Peyer's patch (tissue), 4 donors: ENCODE measurements at places on chromosomes 12 and 14.

GRCh38 chr14:103104654-103105452 is 10.3 kb downstream of the EXOC3L4 start:
- peak; percentile 68 for DNase-seq
- no peaks in the 10 kb centered on the region for H3K36me3 ChIP-seq
- no peak overlapping the region for H3K27ac ChIP-seq
- H3K4me3 ChIP-seq: no peak overlapping the region
- peaks cover 19% of the 10 kb centered on the region for H3K4me1 ChIP-seq

DNA sequence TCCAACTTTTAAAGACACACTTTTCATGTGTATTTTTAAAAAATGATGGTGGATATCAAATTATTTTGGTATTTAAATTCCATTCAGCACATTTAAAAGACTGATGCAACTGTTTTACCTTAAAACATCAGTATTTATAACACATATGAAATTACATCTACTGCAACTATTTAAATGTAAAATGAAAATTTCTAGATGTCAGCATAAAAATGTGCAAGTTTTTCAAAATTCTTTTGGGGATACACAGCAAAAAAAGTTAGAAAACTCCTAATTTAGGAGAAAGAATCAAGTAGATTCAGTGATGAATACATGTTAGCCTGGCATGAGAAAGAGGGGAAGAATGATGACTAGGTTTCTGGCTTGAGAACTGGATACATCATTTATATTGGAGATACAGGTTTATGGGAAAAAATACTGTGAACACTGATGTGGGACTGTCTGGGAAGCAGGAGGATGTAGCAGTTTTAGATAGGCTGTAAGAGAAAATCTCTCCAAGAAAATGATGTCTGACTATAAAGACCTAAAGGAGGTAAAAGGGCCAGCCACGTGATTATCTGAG is 9.2 kb downstream of the SOS2 start:
- no peaks in the 10 kb centered on the region for H3K27me3 ChIP-seq
- no peaks in the 10 kb centered on the region for H3K36me3 ChIP-seq
- no peak overlapping the region for H3K27ac ChIP-seq
- no peaks in the 10 kb centered on the region for H3K4me1 ChIP-seq
- DNase-seq: no peak
- no peak overlapping the region for H3K4me3 ChIP-seq

DNA sequence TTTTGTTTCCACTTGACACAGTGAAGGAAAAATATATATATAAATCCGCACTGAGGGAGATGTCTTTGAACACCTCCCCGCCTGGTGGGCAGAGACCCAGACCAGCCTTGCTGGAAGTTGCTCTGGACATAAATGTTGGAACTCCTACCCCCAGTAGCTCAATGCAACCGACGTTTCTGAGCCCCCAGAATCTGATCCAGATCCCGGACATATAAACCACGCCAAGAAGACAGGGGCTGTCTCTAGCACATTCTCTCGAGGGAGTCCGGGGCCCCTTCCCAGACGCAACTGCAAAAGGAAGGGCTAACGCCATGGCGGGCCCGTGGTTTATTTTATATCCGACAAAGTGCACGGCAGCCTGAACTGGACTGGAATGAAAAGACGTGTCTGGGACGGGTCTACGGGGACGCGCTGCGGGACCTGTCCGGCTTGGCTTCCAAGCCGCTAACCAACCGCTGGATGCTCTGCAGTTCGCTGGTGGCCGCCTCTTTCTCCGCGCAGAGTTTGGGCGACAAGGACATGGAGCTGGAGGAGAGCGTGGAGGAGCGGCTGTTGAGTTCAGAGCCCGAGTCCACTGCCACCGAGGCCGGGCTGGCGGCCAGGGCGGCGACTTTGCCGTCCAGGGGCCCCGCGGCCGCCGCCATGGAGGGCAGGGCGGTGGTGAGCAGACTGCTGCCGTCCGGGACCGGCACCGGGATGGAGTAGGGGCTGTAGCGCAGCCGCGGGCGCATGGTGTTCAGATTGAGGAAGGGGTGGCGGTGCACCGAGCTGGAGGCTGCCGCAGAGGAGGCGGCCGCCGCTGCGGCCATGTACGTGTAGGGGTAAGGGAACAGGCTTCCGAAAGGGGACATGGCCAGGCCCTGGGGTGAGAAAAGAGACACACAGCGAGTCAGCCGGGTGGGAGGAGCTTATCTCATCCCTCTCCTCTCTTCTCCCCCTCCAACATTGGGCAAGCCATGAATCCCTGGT is 12.2 kb downstream of the TBX3 start:
- no peak overlapping the region for H3K4me3 ChIP-seq
- no peaks in the 10 kb centered on the region for H3K36me3 ChIP-seq
- no peaks in the 10 kb centered on the region for H3K4me1 ChIP-seq
- H3K27me3 ChIP-seq: no peaks in the 10 kb centered on the region

DNA sequence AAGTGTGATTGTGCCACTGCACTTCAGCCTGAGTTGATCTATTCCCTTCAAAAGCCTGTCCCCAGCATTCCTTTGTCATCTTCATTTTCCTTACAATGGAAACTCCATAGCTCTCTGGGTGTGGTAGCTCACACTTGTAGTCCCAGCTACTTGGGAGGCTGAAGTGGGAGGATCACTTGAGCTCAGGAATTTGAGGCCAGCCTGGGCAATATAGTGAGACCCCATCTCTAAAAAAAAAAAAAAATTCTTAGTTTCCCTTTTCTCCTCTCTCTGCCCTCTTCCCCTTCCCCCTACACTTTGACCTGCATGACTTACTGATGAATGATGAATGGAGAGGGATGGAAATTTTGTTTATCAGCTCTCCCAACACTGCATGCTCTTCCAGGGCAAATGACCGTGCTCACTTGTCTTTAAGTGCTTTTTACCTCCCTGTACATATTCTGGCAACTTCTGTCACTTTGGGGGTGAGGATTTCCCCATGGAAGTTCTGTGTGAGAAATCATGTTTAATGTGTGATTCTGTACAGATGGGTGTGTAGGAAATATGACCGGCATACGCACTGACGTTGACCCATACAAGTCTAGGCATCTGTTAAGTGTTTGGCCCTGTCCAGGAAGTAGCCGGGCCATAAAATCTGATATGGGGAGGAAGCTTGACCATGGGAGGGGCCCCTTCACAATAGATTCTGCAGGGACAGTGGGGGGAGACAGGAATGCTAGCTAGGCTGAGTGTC is 65.4 kb downstream of the ZFP36L1 start:
- no peak overlapping the region for H3K27ac ChIP-seq
- no peak overlapping the region for H3K4me3 ChIP-seq
- H3K36me3 ChIP-seq: no peaks in the 10 kb centered on the region
- H3K27me3 ChIP-seq: no peaks in the 10 kb centered on the region

- peaks cover 16% of the 10 kb centered on the region for H3K4me1 ChIP-seq
- no peaks in the 10 kb centered on the region for H3K36me3 ChIP-seq
- no peak overlapping the region for H3K4me3 ChIP-seq
- no peaks in the 10 kb centered on the region for H3K27me3 ChIP-seq
These were observed 50.1 kb downstream of the CHST11 start for GRCh38 chr12:104506676-104507401.

DNA sequence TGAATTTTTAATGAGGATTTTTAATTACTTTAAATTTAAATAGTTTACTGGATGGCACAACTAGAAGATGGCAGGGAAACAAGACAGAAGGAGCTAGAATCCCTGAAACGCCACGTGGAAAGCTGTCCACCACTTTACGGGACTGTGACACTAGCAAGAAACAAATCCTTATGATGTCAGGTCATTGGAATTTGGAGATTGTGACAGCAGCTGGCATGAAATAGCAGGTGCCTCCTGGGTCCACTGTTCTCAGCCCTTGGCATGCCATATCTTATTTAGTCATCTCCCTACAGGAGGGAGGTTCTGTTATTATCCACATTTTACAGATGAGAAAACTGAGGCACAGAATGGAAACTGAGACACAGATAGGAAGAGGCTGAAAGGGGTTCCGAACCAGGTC is 113.8 kb downstream of the BCL11B start:
- H3K4me3 ChIP-seq: no peak overlapping the region
- no peaks in the 10 kb centered on the region for H3K27me3 ChIP-seq
- no peaks in the 10 kb centered on the region for H3K4me1 ChIP-seq
- H3K36me3 ChIP-seq: no peaks in the 10 kb centered on the region
- DNase-seq: no peak

DNA sequence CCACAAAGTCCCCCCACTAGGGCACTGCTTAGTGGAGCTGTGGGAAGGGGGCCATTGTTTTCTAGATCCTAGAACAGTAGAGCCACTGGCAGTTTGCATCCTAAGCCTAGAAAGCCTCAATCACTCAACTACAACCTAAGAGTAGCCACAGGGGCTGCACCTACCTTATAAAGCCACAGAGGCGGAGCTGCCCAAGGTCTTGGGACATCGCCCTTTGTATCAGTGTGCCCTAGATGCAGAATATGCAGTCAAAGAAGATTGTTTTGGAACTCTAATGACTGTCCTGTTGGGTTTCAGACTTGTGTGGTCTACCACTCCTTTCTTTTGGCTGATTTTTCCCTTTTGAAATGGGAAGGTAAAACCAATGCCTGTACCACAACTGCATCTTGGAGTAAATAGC is 59.5 kb downstream of the ATP2B1 start:
- DNase-seq: no peak
- H3K27me3 ChIP-seq: no peaks in the 10 kb centered on the region
- no peaks in the 10 kb centered on the region for H3K4me1 ChIP-seq
- H3K36me3 ChIP-seq: no peaks in the 10 kb centered on the region

- no peak for DNase-seq
- H3K4me1 ChIP-seq: no peaks in the 10 kb centered on the region
- no peaks in the 10 kb centered on the region for H3K36me3 ChIP-seq
- H3K4me3 ChIP-seq: no peak overlapping the region
- H3K27ac ChIP-seq: no peak overlapping the region
These were observed 35.7 kb upstream of the DDX11 start for GRCh38 chr12:31037931-31038330.

- no peaks in the 10 kb centered on the region for H3K4me1 ChIP-seq
- DNase-seq: no peak
- peaks cover 24% of the 10 kb centered on the region for H3K27me3 ChIP-seq
These were observed 62.6 kb downstream of the FBXL14 start for GRCh38 chr12:1531654-1532374.

GRCh38 chr12:100141998-100142850 is 450 bp downstream of the BLTP3B start:
- no peaks in the 10 kb centered on the region for H3K36me3 ChIP-seq
- H3K4me1 ChIP-seq: no peaks in the 10 kb centered on the region
- DNase-seq: peak; percentile 36
- no peaks in the 10 kb centered on the region for H3K27me3 ChIP-seq
- H3K27ac ChIP-seq: peak overlapping the region; percentile 92

DNA sequence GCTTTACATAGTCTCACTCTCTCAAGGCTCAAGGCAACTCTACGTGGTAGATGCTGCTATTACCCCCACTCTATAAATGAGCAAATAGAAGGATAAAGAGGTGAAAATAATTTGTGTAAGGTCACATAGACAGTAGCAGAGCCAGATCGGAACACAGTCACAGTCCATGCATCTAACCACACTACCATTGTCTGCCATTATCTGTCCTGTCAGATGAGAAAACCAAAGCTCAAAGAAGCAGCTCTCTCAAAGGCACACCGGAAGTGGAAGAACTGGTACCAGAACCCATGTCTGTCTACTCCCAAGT is 134.4 kb upstream of the NUDT4 start:
- H3K4me1 ChIP-seq: peaks cover 9% of the 10 kb centered on the region
- DNase-seq: no peak
- H3K27me3 ChIP-seq: no peaks in the 10 kb centered on the region
- H3K36me3 ChIP-seq: no peaks in the 10 kb centered on the region

GRCh38 chr12:25497021-25497420 is 56.1 kb downstream of the LMNTD1 start:
- DNase-seq: no peak
- no peaks in the 10 kb centered on the region for H3K36me3 ChIP-seq
- no peak overlapping the region for H3K4me3 ChIP-seq

DNA sequence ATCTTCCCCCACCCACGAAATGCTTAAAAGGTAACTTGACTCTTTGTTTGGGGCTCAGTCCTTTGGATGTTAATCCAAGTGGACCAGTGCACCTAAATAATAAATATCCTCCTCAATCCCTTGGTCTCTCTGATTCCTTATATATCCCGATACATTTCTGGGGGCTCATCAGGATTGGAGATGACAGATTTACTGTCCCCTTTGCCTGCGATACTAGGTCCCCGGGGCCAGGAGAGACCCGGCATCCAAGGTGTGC is 26.3 kb downstream of the KLRK1 start:
- H3K27me3 ChIP-seq: no peaks in the 10 kb centered on the region
- peak overlapping the region; percentile 53 for H3K4me3 ChIP-seq

- no peak overlapping the region for H3K4me3 ChIP-seq
- no peaks in the 10 kb centered on the region for H3K36me3 ChIP-seq
- peak; percentile 17 for DNase-seq
- peak overlapping the region; percentile 85 for H3K27ac ChIP-seq
- no peaks in the 10 kb centered on the region for H3K4me1 ChIP-seq
These were observed 40.2 kb downstream of the SH2B3 start for GRCh38 chr12:111445726-111446581.

DNA sequence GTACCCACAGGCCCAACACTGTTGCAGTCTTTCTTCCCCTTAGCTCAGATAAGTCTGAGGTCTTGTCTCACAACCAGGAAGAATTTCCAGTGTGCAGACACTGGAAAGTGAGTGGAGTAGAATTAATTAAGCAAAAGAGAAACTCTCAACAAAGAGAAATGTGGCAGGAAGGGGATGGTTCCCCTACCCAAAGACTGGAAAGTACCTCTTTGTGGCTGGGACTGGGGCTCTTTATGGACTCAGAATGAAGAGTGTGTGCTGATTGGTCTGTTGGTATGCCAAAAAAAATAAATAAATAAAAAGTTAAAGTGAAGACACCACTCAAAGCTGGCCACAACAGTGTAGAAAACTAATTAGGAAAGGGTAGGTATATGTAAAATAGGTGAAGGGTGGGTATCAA is 26.4 kb downstream of the GLIPR1L1 start:
- H3K27ac ChIP-seq: no peak overlapping the region
- no peak for DNase-seq
- no peaks in the 10 kb centered on the region for H3K36me3 ChIP-seq
- no peak overlapping the region for H3K4me3 ChIP-seq
- H3K4me1 ChIP-seq: no peaks in the 10 kb centered on the region

DNA sequence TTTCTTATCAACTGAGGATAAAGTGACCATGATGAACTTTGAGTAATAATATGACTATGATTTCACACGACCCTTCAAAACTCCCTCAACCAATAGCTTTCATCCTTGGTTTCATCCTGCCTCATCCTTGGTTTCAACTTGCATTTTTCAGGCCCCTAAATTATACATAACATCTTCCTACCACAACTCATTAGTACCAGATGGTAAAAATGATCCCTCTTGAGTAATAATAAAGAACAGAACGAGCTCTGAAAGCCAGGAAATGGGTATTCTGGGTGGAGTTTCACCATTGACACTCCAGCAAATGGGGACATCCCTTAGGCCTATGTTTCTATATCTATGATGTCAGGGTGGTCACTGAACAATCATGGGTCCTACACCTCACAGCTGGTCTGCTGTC is 72.1 kb upstream of the LMNTD1 start:
- no peaks in the 10 kb centered on the region for H3K27me3 ChIP-seq
- no peaks in the 10 kb centered on the region for H3K4me1 ChIP-seq
